Stimulated activated CD8-positive, alpha-beta memory T cell treated with anti-CD3 and anti-CD28 coated beads, Interleukin-15, amount 100 ng/mL, for 4 hours (primary cell): ENCODE measurements at places on chromosomes 4 and X.

GRCh38 chrX:30762755-30763154, 109.5 kb downstream of the GK start:
- DNase-seq = no peak

GRCh38 chrX:100650841-100651240, 6.8 kb downstream of the SRPX2 start:
- no peak for DNase-seq

- DNase-seq = no peak
Measured at GRCh38 chr4:154332681-154333421, 158.7 kb downstream of the DCHS2 start.

- no peak for DNase-seq
Measured at GRCh38 chrX:130395341-130395740, 6.4 kb upstream of the RBMX2 start.

- DNase-seq = no peak
Measured at GRCh38 chr4:121150486-121150885, 13.6 kb downstream of the TNIP3 start.

- no peak for DNase-seq
Measured at GRCh38 chr4:15719506-15719905, 16.6 kb downstream of the BST1 start.

DNA sequence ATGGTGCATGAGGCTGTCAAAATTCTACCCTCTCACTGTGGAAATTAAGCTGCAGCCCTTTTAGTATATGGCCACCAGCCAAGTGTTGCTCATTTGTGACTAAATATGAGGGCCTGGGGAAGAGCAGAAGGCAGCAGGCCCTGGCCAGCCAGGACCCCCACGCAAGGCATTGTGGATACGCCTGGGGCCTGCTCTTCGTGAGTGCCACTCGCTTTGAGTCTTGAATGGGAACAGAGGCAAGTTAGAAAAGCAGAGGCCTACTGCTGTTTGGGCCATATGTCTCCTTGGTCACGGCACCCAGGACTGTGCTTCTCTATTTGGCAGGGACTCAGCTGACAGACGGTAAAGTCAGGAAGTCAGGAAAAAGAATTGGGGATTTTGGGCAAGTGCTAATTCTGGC, 10.9 kb downstream of the RTL5 start:
- DNase-seq = no peak

DNA sequence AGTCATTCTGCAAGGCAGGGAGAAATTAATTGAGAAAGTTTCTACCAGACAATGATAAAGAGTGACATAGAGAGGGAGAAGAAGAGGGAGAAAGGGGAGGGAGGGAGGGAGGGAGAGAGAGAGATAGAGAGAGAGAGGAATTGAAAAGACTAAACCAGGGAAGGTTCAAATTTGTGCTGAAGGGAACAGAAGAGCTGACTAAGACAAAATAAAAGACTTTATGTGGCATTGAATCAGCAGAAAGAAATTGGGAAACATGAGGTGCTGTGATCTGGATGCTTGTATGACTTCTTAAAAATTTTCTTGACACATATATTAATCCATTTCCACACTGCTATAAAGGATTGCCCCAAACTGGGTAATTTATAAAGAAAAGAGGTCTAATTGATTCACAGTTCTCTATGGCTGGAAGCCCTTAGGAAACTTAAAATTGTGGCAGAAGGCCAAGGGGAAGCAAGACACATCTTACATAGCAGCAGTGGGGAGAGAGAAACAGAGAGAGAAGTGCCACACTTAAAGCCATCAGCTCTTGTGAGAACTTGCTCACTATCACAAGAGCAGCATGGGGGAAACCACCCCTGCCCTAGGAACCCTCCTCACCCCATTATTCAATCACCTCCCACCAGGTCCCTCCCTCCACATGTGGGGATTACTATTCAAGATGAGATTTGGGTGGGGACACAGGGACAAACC, 13.5 kb upstream of the CXCL6 start:
- DNase-seq = no peak

DNA sequence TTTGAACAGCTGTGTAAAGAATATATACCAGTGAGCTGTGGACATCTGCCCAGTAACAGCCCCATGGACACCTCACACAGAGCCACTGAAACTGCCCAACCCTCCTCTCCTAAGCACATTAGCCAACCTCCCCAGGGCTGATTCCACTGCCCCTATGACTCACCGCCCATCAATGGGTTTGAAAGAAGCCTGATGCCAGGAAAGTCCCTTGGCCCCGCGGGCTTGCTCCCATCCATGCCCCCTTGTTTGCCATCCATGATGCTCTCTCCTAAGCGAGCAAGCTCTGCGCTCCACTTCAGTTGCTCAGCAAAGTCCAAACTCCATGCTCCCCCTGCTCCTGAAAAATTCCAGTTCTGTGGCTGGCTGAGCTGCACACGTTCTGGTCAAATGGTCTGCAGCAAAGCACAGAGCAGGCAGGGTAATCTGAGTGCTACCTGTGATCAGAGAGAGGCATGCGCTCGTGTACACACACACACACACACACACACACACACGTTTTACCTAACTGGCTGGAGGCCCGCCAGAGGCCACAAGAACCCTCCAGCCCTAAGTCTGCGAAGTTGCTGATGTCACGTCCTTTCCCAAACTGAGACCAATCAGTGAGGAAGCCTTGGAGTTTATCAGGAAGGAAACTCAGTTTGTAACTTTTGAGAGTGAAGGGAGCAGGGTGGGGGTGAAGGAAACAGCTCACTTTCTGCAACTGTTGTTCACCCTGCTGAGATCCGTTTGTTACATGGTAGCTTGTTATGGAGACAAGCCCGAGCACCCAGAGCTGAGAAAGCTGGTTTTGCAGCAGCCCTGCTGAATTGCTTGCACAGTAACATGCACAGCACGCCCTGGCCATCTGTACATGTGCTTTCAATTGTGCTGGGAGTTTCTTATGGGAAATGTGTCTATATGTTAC, at the start of gene ASB9:
Gene ASB9, minus strand, starts transcription at position 466 of the 904 bp plus-strand sequence. Its CDS starts 209 bp downstream, at position 257.
- DNase-seq = no peak

- no peak for DNase-seq
Measured at GRCh38 chr4:118557298-118557851, 127.8 kb upstream of the METTL14 start.

- no peak for DNase-seq
Measured at GRCh38 chrX:132692526-132692925, 203.7 kb upstream of the MBNL3 start.

DNA sequence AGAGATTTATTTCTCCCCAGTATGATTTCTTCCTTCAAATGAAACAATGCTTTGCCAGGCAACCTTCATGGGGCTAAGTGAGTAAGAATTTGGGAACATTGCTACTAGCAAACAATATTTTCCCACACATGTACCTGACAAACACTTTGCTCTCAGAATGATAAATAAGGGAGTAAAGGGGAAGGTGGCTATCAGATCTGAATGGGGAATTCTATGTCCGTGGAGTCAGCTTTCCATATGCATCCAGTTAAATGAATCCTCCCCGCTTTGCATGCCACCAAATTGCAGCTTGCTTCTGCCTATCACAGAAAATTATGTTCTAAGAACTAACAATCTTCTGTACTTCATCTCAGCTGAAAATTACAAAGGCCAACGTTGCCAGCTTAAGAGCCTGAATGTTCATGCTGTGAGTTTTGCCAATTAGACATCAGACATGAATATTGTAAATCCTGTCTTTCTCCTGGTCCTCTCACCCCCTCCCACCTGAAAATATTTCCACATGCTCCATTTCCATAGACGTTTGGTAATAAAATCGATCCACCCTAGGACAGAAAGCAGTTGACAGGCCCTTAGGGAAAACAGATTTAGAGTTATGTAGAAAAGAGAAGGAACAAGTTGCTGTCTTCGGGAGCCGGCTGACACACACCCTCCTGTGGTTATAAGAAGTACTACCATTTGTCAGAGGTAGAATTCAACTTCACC, 6.3 kb downstream of the MEPE start:
- no peak for DNase-seq

DNA sequence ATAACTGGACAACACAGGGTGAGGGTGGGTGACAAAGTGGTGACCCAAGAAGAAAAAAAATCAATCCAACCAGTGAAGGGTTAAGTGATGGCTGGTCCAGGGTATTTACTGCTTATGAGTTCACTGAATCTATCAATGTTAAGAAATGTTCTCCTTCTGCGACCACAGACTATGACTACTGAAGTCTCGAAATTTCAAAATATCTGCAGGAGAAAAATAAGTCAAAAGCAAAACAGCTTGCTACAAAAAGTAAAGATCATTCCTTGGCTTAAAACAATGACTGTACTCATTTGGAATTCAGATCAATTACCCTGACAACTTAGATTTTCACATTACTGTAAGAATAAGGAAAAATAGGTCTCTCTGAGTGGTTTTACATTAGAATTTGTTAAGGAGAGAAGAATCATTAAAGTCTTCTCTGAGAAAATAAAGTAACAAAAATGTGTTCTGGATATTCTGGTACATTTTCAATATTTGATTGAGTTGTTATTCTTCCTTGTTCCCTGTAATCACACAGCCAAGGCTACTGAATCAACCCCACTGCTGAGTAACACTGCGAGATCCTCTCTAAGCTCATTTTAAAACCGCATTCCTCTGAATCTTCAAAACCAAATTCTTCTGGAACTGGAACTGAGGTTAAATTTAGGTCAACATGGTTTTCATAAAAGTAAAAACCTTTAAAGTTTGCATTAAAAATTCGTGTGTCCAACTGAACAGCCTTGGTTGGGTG, 22.7 kb downstream of the SMPX start:
- DNase-seq = no peak

- DNase-seq = no peak
Measured at GRCh38 chrX:28408017-28408723, 179.1 kb upstream of the IL1RAPL1 start.

- no peak for DNase-seq
Measured at GRCh38 chrX:135193740-135194139, 22.5 kb upstream of the CT55 start.

DNA sequence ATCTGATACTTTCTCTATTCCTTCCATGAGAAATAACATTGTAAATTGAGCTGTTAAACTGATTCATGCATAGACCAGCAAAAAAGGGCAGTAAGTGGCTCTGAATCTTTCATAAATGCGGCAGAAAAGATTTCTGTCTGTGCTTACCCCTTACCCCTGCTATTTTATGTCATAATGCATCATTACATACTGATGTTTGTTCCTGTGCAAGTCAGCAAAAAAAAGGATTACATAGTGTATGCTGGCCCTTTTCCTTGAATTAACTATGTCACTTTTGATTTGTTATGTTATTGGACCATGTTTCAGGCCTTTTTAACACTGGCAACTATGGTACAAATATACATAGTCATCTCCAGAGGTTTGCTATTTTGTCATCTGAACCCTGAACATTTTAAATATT, 2159.7 kb downstream of the PCDH7 start:
- no peak for DNase-seq

GRCh38 chr4:86481440-86481839, 112.7 kb upstream of the PTPN13 start:
- no peak for DNase-seq

DNA sequence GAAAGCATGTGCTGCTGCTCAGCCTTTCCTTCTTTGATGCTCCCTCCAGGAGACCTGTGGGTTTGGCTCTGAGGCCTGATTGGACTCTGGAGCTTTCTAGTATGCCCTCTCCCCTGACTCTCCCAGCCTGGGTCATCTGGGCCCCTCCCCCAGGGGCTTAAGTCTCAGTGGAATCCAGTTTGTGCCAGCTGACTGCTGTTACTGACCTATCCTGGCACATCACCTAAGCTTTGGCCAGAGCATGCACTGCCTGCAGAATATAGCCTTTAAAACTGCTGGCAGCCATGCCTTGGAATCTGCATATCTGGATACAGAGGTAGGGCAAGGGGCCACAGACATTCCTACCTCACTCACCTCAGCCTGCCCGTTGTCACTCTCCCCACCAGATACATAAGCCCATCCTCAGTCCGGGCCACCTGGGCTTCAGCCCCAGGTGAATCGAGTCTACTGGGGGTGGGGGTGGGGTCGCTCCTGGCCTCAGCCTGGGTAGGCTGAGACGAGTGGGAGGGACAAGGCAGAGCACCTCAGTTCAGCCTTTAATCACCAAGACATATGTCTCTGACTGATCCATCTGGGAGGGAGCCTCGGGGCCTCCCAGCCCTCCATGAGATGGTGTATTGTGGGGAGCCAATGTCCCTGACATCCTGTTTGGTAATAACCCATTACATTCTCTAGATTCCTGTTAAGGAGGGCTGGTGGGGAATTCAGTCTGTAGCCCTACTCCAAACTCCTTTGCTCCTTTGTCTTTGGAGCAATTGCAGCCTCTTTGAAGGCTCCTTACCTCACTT, 61.2 kb downstream of the STARD8 start:
- no peak for DNase-seq

- DNase-seq = no peak
Measured at GRCh38 chrX:11064851-11065600, 46.1 kb upstream of the HCCS start.

GRCh38 chr4:110510955-110511544, 35.1 kb downstream of the ENPEP start:
- no peak for DNase-seq

- no peak for DNase-seq
Measured at GRCh38 chr4:15240764-15241163, 187.1 kb upstream of the C1QTNF7 start.

DNA sequence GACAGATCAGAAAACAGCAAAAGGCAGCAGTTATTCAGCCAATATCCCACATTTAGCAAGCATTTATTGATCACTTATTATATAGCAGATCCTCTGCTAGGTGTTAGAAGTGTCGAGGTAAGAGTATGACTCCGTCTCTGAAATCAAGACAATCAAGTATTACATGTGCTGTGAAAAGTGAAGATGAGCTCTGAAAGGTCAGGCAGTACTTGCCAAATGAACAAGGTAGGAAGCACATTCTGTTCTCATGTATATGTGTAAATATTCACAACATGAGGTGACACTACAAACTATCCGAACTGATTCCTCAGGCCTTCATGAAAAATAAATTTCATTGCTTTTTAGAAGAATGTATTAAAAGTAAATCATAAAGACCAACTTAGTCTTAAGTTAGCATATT, 15.3 kb downstream of the ATP1B4 start:
- DNase-seq = no peak
